ENCODE measurements at places on chromosomes 5 and 9.
A peak's percentile ranks its signal among the peaks of the same experiment; 100 is the strongest.

- DNase-seq: no peak
Observed at GRCh38 chr5:147956842-147957223, 50.5 kb upstream of the C5orf46 start.

DNA sequence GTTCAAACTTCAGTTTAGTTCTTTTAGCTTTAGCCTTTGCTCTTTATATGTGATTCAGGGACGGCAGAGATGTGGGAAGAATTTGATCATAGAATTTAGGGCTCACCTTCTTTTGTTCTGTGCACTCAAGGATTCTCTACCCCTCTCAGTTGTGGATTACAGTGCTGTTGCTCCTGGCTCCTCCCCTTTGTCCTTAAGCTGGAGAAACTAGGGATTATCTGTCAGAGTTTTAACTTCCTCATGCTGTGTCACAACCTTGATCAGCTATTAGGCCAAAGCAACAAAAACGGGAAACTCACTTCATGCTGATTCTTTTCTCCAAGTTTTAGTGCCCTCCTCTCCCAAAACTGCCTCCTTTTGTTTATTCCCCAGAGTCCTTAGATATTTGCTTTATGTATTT is 13.0 kb upstream of the PCDHAC2 start:
- no peak for DNase-seq

DNA sequence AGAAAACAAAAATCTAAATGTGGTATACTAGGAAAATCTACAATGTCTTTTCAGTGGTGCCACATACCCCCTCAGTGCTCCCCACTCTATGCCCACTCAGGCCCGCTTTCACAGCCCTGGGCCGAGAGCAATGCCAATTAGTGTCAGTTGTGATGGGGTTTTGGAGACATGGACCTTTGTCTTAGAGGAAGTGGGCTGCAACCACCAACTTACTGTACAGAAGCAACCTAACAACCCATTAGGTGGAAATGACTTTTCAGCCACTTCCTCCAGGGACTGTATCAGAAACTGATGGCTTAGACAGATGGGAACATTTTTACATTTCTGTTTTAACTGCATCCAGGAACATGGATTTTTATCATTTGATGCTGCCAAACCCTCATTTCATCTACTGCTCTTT is 268.0 kb downstream of the BNC2 start:
- DNase-seq: no peak

GRCh38 chr5:107724642-107725041 is 53.9 kb upstream of the EFNA5 start:
- no peak for DNase-seq

DNA sequence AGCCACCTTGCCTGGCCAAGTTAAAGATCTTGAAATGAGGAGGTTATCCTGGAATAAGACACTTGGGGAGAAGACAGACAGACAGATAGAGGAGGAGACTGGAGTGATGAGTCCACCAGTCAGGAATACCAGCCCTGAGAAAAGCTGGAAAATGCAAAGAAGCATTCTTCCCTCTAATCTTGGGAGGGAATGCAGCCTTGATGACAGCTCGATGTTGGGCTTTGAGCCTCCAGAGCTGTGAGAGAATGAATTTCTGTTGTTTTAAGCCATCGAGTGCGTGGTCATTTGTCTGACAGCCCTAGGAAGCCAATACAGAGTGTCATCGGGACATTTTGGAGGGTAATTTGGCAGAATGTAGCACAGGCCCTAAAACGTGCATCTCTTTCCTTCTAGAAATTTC is 199.1 kb upstream of the IER5L start:
- DNase-seq: no peak

DNA sequence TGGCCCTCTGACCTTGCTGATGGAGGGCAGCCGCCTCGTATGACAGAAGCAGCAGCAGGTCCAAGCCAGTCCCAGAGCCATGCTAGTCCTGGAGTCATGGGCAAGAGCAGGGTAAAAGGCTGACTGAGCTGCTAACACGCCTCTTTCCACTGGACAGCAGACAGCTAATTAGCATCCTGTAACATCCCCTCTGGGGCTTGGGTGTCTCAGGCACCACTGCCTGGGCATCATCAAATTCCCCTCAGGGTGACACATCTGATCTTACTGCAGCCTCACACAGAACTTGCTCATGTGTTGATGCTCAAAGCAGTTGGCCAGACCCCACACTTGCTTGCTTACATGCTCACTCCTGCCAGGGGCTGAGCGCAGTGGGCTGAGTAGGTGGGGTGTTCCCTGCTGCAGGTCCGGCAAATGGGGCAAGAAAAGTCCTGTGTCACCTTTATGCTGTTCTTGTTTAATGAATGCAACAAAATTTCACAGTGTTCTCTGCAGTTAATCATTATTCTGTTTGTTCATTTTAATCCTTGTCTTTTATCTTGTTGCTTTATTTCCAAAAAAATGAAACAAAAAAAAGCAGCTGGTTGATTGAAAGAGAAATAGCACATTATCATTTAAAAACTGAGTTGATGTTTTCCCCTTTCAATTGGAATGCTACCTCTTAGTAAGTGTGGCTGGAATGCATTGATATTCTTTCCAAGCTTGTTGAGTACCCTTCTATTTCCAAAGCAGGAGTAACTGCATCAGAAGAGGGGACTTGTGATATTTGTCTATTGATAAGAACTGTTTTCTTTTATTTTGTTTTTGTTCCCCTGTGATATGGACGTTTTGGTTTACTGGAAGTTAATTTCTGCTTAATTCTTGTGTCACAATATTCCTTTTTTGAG is 254.1 kb downstream of the CDH18 start:
- no peak for DNase-seq

DNA sequence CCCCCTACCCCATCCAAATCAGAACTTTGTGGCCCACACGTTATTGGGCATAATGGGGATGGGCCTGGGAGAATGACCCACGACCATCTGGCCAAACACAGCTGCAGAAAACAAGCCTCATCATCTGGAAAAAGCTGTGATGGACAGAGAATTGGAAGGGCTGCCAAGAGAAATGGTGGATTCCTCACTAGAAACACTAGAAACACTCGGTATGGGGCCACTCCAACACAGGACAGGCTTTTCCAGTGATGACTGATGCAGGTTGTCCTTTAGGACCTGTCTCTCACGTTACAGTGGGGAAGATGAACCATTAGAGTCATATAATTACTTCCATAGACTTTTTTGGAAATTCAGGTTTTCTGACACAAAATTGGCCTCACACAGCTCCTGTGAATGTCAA is 172.4 kb upstream of the TARS1 start:
- peak; percentile 57 for DNase-seq

GRCh38 chr5:40649463-40650030 is 30.2 kb upstream of the PTGER4 start:
- DNase-seq: no peak

- DNase-seq: no peak
Observed at GRCh38 chr5:121573721-121574382, 277.8 kb upstream of the FTMT start.

GRCh38 chr5:151675611-151676313 is 11.0 kb downstream of the SPARC start:
- no peak for DNase-seq

GRCh38 chr5:57716661-57717060 is 234.1 kb upstream of the ACTBL2 start:
- no peak for DNase-seq

GRCh38 chr9:35776018-35776417 is 15.4 kb upstream of the NPR2 start:
- DNase-seq: no peak

- no peak for DNase-seq
Observed at GRCh38 chr5:132428484-132429462, 59.3 kb downstream of the SLC22A5 start.

DNA sequence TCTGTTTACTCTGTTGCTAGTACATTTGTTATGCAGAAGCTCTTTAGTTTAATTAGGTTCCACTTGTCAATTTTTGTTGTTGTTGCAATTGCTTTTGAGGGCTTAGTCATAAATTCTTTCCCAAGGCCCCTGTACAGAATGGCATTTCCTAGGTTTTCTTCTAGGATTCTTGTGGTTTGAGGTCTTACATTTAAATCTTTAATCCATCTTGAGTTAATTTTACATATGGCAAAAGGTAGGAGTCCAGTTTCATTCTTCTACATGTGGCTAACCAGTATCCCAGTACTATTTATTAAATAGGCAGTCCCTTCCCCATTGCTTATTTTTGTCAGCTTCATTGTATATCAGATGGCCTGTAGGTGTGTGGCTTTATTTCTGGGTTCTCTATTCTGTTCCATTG is 792.4 kb downstream of the PTPRD start:
- no peak for DNase-seq

- DNase-seq: peak; percentile 32
Observed at GRCh38 chr5:40346901-40347300, 332.8 kb upstream of the PTGER4 start.

DNA sequence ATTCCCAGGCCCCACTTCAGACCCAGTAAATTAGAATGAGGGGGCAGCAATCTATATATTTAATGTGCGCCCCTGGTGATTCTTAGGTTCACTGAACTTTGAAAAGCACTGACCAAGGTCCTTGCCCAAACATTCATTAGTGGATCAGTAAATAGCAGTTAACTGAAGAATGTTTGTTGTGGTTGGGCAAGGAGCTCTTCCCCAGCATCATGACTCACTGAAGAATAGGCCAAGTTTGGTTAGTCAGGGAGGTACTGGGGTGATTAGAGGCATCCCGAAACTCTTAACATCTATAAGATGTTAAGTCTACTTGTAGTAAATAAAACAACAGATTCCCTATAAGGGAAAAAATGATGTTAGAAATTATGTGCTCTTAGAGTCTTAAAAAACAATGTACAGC is 833 bp upstream of the MROH2B start:
- DNase-seq: no peak

- no peak for DNase-seq
Observed at GRCh38 chr5:92775711-92776615, 805.1 kb downstream of the NR2F1-AS1 start.

DNA sequence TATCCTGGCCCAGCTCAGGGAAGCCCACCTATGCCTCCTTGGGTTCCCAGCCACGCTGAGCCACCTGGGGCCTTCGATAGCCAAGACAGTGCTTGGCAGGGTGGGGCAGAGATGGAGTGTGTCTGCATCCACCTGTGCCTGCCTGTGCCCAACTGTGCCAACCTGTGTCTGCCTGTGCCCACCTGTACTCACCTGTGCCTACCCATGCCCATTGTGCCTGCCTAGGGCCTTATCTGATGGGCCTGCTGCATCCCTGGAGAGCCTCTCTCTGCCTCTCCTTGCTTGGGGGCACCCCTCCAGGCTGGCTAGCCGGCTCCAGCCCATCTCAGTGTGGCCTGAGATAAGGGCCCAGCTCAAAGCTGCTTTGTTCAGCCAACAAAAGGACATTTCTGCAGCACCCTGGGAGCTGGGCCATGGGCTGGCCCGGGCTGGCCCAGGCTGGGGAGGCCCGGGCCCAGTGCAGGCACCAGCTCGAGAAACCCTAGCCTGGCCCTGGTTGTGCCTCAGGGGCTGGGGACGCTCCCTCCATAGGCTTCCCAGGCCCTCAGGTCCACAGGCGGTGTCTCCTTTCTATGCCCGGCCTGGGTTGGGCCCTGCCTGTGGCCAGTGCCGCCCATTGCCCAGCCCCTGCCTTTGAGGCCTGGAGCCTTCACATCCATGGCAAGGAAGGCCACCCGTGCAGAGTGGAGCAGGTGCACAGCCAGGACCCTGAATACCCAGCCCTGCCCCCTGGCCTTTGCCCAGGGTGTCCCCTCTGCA is 37.3 kb upstream of the NOTCH1 start:
- DNase-seq: no peak

DNA sequence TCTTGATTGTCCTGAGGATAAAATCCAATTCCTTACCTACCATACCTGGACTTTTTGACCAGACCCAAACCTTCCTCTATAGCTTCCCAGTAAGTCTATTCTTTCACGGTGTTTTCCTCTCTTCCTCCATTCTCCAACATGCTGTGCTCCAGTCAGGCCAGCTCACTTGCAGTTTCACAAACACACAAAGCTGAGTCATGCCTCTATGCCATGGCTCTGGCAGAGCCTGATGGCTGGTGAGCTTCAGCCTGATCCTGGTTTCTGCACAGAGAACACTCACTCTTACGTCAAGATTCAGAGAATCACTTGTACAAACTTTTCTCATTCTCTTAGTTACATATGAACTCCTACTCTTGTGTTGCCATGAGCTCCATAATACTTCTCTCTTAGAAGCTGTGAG is 27.7 kb upstream of the PAX5 start:
- no peak for DNase-seq

DNA sequence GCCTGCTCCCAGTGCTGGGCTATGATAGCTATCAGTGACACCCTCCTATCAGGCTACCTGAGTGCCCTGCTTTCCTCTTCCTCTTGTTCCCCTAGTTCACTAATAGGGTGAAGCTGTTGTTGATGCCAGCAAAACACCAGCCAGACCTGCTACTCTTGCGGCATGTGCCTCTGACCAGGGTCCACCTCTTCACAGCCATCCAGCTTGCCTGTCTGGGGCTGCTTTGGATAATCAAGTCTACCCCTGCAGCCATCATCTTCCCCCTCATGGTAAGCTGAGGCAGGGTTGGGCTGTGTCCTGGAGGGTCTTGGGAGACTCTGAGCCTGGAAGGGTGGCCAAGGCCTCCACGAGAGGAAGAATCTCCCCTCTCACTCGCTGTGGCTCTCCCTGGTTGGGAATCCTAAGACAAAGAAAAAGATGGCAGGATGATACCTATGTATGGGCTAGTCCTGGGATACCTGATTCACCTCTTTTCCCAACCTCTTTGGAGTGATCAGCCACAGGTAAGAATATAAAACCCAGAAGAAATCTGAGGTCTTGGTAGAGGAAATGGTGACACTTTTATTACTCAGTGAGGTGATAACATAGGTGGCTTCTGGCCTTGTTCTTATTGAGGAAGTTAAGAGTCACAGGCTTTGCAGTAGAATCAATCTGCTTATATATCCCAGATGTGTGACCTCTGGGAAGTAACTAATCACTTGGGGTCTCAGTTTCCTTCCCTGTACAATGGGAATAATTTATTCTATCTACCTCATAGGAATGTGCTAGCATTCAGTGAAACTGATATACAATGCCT is 11.6 kb downstream of the SLC4A9 start:
- DNase-seq: no peak

DNA sequence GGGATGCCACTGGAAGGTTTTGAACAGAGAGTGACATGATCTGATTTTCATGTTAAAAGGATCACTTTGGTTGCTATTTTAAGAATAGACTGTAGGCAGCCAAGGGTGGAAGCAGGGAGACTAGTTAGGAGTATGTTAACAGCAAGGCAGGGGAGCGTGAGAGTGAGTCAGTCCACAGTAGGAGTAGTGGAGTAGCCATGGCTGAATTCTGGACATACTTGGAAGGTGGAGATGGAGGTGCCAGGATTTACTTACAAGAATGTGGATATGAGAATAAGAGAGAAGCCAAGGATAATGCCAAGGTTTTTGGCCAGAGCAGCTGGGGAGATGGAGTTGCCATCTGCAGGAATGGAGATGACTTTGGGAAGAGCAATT is 118.8 kb downstream of the GALNT10 start:
- no peak for DNase-seq

GRCh38 chr5:135042595-135042994 is 8.6 kb upstream of the PITX1 start:
- no peak for DNase-seq

Measured in forelimb muscle (tissue), 1 donor.